ENCODE measurements at places on chromosomes 11 and 22. TPM values are rescaled to one million over a fixed set of nuclear protein-coding genes. Genes with fewer than 3 reads are reported as not detected.

The ANO1 gene
- 6.8 TPM for total RNA-seq

The PTPRCAP gene
- 2.0 TPM for total RNA-seq

The OR5M10 gene
- not detected for total RNA-seq

The OR5D18 gene
- not detected for total RNA-seq

DNA sequence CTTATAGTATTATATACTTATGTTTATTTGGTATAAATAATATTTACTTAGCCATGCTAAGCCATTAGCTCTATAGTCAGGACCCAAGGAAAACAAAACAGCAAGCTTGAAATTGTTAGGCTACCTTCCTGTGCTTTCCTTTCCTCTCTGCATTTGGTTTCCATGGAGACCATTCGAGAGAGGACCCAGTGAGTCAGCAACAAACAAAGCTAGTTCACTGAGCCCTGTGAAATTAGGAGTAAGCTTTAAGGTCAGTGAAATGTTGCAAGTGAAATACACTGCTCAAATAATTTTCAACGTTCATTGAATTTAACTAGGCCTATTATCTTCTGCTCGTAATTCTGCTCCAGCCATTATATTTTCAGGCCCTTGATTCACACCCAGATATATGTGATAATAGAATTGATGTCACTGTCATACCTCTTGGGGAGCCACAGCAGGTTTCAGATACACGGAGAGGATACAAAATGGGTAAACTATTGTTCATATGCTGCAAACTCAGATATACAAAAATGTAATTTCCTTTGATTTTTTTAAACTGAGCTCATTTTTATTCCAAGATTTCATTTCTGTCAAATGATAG is 9.1 kb upstream of the OR10D3 start:
- DNase-seq: no peak

- DNase-seq: no peak
Observed at GRCh38 chr11:77783025-77783424, 37.5 kb downstream of the RSF1 start.

GRCh38 chr11:45409587-45409986 is 123.4 kb upstream of the SYT13 start:
- no peak for DNase-seq

DNA sequence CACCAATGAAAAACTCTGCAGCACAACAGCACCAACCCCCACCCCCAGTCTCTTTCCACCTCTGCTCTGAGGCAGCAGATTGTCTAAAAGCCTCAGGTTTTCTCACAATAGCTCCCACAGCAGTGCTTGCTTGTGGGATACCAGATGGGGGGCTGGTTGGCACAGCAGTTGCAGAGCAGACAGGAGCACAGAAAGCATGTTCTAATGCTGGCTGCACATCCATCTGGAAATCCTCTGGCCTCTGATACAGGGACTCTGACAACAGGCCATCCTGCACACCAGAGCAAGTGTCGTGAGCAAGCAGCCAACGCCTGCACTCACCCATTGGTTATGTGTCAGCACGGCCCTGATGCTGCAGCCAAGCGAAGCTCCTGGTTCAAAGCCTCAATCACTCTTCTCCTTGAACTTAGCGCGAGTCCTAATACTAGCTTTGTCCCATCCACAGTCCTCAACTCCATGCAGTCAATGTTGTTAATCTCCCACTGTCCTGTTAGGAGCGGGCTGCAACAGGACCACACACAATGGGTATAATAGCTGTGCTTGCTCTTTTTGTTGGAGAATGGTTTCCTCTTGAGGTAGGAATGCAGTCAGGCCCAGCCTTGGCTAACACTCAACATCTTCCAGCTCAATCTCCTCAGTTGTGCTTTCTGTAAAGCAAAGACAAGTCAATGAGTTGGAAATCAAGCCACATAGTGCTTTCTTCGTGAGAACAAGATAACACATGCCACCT is 30.3 kb downstream of the VSTM5 start:
- no peak for DNase-seq

DNA sequence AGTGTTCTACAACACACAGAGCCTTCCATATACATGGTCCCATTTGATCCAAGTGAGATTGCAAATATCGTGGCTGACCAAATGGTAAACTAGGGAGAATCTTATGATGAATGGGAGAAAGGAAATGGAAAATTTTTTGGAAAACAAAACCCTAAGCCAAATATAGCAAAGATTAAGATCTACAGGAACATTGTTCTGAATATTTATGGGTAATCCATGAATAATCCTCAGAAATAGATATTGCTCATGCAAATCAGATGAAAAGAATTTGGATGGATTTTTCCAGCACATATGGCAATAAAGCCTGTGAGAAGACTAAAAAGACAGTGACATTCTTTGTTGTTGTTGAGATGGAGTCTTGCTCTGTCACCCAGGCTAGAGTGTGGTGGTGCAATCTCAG is 21.7 kb upstream of the PRDM10 start:
- no peak for DNase-seq

DNA sequence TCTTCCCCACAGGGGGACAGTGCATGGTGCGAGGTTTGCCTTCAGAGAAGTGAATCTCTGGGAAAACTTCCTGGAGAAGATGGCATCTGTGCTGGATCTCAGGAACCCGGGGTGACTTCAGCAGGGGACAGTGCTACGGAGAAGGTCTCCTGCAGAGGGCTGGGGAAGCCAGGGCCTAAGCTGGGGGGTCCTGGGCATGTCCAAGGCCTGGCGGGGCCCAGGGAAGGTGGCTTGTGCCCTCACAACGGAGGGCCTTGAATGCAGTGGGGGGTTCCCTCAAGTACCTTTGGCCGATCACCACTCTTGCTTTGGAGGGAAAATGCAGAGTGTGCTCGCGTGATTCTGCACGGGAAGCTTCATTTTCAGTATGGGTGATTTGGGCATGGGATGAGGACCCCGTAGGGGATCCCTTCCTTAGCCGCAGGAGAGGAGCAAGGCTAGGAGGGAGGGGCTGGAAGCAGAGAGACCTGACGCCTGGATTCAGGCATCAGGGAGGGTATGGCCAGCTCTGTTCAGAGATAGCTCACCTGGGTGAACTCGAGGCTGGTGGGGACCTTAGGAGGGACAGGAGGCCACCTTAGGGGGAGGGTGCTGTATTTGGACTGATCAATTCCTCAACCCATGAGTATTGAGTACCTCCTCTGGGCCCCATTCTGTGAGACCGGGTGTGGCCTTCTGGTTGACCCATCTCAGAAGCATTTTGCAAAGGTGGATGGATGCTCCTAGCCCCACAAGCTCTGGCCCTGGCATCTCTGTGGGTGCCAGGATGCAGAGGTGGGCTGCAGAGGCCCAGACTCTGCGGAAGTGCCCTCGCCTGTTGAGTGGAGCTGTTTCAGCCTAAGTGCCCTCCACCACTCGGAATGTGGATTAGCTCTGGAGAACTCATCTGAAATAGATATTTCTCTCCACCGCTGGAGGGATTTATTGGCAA is 529.4 kb downstream of the TBC1D22A start:
- no peak for DNase-seq

DNA sequence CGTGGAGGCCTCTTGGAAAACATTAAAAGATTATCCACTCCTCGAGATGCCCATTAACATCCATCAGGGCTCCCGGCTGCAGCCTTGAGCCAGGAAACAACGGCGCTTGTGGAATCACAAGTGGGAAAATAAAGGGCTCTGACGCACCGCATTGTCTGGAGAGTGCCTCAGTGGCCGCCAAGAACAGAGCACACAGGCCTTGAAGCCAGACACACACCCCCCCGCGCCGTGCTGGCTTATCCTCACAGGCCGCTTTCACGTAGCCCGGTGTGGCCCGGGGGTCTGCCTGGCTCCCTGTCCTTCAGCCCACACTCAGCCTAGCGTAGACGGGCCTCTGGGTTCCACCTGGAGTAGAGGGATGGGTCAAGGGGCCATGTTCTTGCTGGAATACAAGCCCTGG is 1020.5 kb downstream of the BRD1 start:
- DNase-seq: no peak

GRCh38 chr11:119580751-119581150 is 148.2 kb downstream of the NECTIN1 start:
- no peak for DNase-seq

- no peak for DNase-seq
Observed at GRCh38 chr11:13169709-13170108, 107.9 kb upstream of the BMAL1 start.

DNA sequence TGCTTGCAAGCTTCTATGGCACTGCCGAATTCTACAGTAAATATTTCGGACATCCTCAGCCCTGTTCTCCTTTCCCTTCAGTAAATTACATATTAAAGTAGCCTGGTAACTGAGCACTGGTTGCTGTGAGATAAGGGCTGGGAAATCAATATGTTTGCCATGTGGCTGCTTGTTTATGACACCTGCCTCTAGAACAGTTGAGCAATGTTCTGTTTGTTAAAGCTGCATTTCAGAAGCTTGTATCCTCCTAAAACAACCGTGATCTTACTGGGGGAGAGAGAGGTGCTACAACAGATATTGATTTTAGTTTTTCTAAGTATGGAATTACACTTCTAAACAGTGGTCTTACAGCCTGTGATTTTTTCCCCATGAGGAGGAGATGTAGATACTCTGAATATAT is 39.4 kb downstream of the ZBTB16 start:
- DNase-seq: no peak

DNA sequence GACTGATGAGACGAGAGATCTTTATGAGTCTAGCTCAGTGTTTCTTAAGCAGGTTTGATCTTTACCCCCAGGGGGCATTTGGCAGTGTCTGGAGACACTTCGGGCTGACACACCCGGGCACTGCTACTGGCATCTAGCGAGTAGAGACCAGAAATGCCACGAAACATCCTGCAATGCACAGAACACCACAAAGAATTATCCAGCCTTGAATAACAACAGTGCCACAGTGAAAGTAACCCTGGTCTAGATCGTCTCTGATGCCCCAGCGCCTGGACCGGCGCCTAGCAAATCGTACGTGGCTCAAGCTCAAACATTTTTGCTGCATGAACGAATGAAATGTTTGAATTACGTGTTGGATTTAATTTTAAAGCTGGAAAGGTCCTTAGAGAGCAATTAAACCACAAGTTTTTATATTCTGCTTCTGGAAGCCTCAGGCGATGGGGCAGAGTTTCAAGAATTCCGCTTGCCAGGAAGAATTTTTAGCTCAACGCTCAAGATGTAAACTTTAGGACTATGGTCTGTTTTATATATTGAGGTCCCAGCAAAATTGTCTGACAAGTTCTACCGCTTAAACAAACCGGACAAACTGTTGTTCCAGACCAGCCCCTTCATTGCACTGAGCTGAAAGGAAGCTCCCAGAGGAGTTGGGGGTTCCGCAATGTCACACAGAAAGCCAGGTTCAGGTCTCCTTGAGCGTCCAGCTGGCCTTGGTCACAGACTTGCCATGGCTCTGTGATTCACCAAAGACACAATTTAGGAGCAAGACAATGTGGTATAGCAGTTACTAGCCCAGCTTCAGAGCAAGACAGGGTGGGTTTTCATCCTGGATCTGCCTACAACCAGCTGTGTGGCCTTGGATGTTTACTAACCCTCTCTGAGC is 44.2 kb upstream of the SMTN start:
- DNase-seq: peak; percentile 34

DNA sequence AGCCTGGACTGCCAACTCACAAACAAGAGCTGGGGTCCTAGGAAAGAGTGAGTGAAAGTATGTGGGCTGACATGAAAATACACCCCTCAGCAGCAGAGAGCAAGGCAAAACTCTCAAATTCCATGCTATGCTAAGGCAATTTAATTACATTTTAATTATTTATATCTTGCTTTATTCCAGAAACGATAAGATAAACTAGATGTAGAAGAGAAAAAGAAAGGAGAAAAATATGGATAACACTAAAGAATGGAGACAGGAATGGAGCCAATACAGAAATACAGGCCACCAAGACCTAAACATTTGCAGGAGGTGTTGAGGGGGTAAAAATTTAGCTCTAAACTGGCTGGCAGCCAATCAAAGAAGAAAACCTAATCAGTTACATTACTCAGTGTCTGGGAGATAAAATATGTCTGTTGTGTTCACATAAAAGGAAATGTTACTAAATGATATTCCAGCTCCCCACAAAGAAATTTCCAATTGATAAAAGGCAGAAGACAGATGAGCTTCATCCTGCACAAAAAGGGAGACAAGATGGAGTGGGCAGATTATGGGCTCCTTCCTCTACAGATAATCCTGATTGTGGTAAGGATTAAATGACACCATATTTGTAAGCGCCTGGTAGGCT is 223.5 kb upstream of the BLID start:
- no peak for DNase-seq

- no peak for DNase-seq
Observed at GRCh38 chr22:33715237-33715985, 204.9 kb downstream of the LARGE1 start.

- DNase-seq: peak; percentile 67
Observed at GRCh38 chr11:111733016-111733415, 33.2 kb downstream of the PPP2R1B start.

DNA sequence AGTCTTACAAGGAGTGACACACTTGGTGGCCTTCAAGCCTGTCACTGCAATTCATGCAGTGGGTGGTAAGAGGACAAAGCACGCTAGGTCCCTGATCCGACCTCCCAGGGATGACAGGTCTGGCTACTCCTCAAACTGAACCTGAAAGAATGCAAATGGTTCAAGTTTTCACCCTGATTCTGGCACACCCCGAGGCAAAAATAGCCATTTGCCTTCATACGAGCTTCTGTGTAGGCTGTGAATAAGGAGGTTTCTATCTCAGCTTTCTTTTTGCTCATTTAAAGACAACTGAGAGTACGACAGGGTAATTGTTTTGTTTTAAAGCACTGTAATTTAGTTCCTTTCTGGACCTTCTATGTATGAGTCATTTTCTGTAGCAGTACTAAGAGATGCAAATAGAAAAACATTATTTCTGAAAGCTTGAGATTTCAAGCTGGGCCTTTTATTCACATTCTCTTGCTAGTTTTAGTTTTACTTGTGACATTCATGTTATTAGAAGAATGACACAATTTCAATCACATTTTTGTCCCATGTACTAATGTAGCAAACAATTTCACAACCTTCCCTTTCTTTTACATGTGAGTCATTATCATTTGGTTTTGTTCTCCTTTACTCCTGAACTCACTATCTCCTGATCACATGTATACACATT is 56.6 kb upstream of the FDX1 start:
- no peak for DNase-seq

DNA sequence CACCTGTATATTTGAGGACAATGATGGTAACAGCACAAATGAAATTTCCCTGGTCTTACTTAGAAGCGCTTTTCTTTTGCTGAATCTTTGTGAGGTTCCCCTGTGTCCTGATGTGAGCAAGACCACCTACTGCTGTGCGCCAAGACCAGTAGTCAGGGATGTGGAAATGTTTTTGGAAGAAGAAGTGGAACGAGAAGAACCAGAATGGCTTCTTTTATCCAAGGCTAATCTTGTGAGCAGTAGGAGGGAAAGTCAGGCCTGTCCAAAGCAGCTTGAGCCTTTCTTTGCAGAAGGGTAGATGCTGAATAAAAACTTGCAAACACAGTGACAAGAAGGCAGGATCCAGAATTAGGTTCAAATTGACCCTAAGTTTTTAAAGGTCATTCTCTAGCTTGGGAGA is 223.0 kb downstream of the FAT3 start:
- DNase-seq: no peak

DNA sequence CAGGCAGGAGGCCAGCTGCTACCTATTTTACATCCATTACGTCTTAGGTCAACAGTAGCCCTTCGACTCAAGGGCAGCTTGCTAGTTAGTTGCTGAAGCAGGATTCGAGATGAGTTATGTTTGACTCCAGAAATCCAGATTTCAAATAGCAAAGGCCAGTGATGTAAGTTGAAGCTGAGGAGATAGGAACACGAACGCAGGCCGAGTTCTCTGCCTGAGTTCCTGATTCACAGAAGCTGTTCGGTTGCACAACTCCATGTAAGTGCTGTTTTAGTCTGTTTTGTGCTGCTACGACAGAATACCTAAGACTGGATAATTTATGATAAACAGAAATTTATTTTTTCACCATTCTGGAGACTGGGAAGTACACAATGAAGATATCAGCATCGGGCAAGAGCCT is 111.2 kb downstream of the SLC1A2 start:
- DNase-seq: no peak
